Activated naive CD4-positive, alpha-beta T cell treated with anti-CD3 and anti-CD28 coated beads for 36 hours (primary cell): ENCODE measurements at places on chromosomes 2 and 18. TPM values are rescaled to one million over a fixed set of nuclear protein-coding genes. Genes with fewer than 3 reads are reported as not detected.

COPS9 gene
- 84.5 TPM for total RNA-seq

QPCT gene
- not detected for total RNA-seq

APOB gene
- total RNA-seq: not detected

VSNL1 gene
- total RNA-seq: not detected

C2orf92 gene
- total RNA-seq: 2.8 TPM

ASTL gene
- 2.5 TPM for total RNA-seq

IL37 gene
- not detected for total RNA-seq

INHA gene
- total RNA-seq: not detected

COL3A1 gene
- not detected for total RNA-seq

FRZB gene
- not detected for total RNA-seq

DNA sequence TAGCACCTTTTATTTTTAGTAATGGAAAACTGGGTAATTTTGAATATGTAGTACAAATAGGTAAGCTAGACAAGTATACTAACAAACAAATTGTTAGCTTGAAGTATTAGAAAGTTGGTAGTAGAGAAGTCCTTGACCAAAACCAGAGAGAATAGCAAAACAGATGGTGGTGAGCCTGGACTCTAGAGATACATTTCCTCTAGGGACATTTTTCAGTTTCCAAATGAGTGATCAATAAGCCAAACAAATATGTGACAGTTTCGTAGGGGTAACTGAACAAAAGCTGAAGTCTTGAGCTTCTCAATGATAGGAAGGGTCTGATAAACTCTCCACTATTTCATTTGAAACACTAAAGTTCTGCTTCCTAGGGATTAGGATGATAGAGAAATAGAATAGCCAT lies 692.0 kb upstream of the FAM98A start:
- no peak for DNase-seq
- no peaks in the 10 kb centered on the region for H3K27me3 ChIP-seq
- H3K27ac ChIP-seq: no peak overlapping the region
- H3K36me3 ChIP-seq: no peaks in the 10 kb centered on the region
- H3K4me1 ChIP-seq: no peaks in the 10 kb centered on the region

GRCh38 chr2:126722546-126722945 lies 66.6 kb downstream of the GYPC start:
- no peak overlapping the region for H3K4me3 ChIP-seq
- no peak overlapping the region for H3K27ac ChIP-seq
- H3K36me3 ChIP-seq: peaks cover 3% of the 10 kb centered on the region
- no peak for DNase-seq
- H3K4me1 ChIP-seq: no peaks in the 10 kb centered on the region

DNA sequence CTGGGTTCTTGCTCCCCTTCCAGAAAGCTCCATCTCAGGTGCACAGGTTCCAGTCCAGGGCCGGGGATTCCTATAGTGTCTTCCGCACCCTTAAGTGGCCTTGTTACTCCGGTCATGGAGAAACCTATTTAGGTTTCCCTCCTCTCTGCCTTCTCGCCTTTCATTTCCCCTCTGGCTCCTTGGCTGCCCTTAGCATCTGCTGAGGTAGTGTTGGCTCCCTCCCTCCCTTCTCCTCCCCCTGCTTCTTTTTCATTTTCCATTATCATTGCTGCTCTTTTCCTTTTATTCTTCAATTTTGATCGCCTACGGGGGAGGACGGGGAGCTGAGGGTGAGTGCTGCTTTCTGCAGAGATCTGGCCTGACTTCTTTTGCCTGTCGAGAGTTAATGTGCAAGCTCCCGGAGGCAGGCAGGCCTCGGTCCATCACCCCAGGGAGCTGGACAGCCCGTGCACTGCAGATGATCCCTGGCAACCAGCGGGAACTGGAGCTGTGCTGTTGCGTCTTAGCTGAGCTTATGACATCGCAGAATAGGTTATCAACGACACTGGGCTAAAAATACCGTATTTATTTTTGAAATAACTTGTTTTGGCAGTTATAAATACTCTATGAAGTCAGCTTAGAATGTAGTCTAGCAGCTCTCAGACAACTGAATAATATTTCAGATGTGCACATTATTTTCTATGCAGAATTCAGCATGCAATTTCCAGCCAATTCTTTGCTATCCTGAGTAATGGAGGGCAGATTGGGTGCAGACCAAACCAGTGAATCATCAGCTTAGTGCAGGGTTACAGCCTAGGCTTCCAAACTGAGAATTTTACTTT lies 141.9 kb downstream of the SLC4A3 start:
- H3K36me3 ChIP-seq: no peaks in the 10 kb centered on the region
- H3K4me3 ChIP-seq: no peak overlapping the region
- H3K4me1 ChIP-seq: no peaks in the 10 kb centered on the region
- DNase-seq: no peak

DNA sequence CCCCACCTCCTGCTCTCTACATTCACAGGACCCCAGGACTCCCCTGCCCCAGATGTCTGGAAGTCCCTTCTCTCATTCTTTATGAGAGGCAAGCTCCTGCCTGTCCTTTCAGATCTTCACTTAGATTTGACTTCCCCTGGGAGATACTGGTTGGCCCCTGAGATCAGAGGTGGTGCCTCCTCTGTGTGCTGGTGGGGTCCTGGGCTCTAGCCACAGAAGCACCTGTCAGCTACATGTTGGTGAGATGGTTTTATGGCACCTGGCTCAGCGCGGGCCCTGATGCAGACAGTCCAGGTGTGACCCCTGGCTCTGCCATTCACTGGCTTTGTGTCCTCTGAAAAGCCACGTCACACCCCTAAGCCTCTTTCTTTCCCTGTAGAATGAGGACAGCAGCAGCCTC lies 369.6 kb upstream of the ID2 start:
- DNase-seq: no peak
- H3K27ac ChIP-seq: no peak overlapping the region
- H3K4me3 ChIP-seq: no peak overlapping the region
- peaks cover 2% of the 10 kb centered on the region for H3K27me3 ChIP-seq
- peaks cover 20% of the 10 kb centered on the region for H3K4me1 ChIP-seq

- no peak overlapping the region for H3K27ac ChIP-seq
- H3K4me1 ChIP-seq: no peaks in the 10 kb centered on the region
- H3K27me3 ChIP-seq: no peaks in the 10 kb centered on the region
Measured at GRCh38 chr2:138389063-138389462, 112.5 kb upstream of the SPOPL start.

GRCh38 chr18:62522178-62522503 lies 684 bp upstream of the ZCCHC2 start:
- H3K27ac ChIP-seq: peak overlapping the region; percentile 74
- H3K27me3 ChIP-seq: no peaks in the 10 kb centered on the region
- peak overlapping the region; percentile 90 for H3K4me3 ChIP-seq
- DNase-seq: no peak

- H3K4me3 ChIP-seq: no peak overlapping the region
- H3K27ac ChIP-seq: no peak overlapping the region
- H3K27me3 ChIP-seq: no peaks in the 10 kb centered on the region
- no peak for DNase-seq
Measured at GRCh38 chr2:88658326-88658725, 31.1 kb upstream of the EIF2AK3 start.

DNA sequence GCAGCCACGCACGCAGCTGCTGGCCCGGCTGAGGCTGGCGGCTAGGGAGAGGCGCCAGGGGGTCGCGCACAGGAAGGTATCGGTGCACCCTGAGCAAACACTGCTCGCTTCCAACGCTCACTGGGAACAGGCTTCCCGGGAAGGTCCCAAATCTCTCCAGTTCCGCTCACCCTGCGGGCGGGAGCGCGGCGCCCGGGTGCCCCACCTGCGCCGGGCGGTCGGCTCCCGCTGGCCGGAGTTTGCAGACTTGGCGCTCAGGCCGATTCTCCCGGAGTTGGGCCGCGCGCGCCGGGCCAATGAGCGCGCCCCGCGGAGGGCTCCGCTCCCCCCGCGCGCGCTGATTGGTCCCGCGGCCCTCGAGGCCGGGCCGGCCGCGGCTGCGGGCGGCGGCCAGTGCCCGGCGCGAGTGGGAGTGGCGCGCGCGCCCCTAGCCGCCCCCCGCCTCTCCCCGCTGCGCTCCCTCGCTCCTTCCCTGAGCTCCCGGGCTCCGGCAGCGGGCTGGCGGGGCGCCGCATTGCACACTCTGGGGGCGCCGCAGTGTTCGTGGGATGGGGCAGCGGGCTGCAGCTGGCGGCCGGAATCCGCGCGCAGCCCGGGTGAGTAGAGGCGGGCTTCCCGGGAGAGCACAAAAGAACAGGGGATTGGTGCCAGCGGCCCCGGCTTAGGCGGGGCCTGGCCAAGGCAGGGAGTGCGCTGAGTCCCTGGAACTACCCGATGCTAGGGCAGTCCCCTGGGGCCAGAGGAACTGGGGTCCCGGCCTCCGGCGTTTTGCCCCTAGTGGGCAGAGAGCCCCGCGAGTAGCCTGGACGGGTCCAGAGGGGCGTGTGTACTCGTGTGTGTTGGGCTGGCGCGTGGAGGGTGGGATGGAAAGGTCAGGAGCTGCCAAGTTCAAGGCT lies at the start of gene LYPD6:
Gene LYPD6, plus strand, starts transcription at position 461 of the 896 bp plus-strand sequence. CDS start 107,122 bp downstream, outside the sequence.
- DNase-seq: no peak
- peaks cover 54% of the 10 kb centered on the region for H3K27me3 ChIP-seq
- peak within 1 kb of the TSS; percentile 4 for H3K4me3 ChIP-seq
- no peaks in the 10 kb centered on the region for H3K36me3 ChIP-seq

DNA sequence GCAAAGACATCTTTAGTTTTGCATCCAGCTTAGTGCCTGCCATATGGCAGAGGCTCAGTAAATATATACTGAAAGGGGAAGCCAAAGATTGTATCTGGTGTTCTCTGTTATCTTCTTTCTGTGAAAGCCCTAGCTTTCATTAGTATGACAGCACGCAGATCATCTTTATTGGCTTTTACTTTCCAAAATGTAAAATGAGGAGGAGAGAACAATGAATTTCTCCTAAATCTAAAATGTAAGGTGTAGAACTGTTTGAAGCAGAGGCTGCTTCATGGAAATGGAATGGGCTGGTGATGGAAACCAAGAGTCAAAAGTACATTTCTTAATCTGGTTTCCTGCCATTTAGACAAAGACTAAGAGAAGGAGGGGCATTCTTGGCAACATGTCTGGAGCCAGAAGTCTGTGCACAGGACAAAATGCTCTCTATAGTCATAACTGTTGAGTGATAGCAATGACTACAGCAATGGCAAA lies 1029.9 kb upstream of the PIK3C3 start:
- no peak overlapping the region for H3K27ac ChIP-seq
- no peak for DNase-seq
- H3K27me3 ChIP-seq: no peaks in the 10 kb centered on the region
- no peaks in the 10 kb centered on the region for H3K36me3 ChIP-seq
- no peaks in the 10 kb centered on the region for H3K4me1 ChIP-seq
- H3K4me3 ChIP-seq: no peak overlapping the region

DNA sequence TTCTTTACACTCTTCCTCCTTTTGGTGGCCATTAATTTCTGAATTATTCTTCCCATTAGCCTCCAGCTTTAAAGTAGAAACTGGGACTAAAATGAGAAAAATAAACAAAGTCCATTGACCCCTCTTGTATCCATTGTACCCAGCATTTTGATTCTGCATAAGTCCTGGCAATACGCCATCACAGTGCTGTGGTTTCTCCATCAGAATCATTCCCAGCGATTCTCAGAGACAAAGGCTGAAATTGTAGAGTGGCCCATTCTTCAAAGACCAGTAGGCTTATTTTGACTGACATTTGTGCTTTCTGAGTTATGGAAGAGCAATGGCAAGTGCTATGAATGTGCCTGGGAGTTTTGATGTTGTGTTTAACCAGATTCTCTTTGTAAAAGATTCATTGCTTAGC lies 199.3 kb upstream of the GALNT5 start:
- DNase-seq: no peak
- H3K36me3 ChIP-seq: no peaks in the 10 kb centered on the region
- no peaks in the 10 kb centered on the region for H3K4me1 ChIP-seq

- H3K4me3 ChIP-seq: no peak overlapping the region
- no peaks in the 10 kb centered on the region for H3K27me3 ChIP-seq
Measured at GRCh38 chr18:26768385-26768784, 97.1 kb downstream of the AQP4 start.

DNA sequence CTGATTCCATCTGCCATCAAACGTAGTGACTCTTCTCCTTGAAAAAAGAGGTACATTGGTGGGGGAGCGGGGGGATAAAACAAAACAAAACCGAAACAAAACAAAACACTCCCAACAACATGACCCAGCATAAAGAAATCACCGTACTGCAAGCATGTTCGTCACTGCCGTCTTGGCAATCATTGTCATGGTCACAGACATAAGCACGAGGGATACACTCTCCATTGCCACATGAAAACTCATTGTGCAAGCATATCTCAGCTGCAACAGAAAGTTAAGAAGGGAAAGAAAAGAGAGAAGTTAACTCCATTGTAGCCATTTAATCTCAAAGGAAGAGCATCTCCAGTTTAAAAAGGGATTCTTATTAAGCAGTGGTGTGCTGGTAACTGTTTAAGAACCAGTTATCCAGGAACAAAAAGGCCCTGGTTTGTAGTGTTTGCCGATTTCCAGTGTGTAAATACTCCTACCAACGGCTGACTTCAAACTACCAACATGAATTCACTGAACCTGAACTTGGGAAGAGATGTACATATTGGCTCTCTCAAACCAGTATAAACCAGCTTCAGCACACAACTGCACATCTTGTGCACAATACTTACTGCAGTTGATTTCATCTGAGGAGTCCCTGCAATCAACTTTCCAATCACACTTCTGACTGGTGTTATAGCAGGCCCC lies 68.2 kb downstream of the LRP2 start:
- H3K4me1 ChIP-seq: no peaks in the 10 kb centered on the region
- no peak for DNase-seq
- no peaks in the 10 kb centered on the region for H3K36me3 ChIP-seq
- no peak overlapping the region for H3K27ac ChIP-seq
- H3K27me3 ChIP-seq: peaks cover 20% of the 10 kb centered on the region

GRCh38 chr18:10557085-10557677 lies 31.4 kb downstream of the NAPG start:
- peaks cover 22% of the 10 kb centered on the region for H3K36me3 ChIP-seq
- no peak overlapping the region for H3K4me3 ChIP-seq
- H3K4me1 ChIP-seq: peaks cover 3% of the 10 kb centered on the region
- no peak overlapping the region for H3K27ac ChIP-seq
- no peaks in the 10 kb centered on the region for H3K27me3 ChIP-seq

GRCh38 chr2:218872645-218873358 lies 7.8 kb upstream of the WNT10A start:
- H3K4me1 ChIP-seq: peaks cover 21% of the 10 kb centered on the region
- DNase-seq: no peak
- no peak overlapping the region for H3K27ac ChIP-seq
- no peaks in the 10 kb centered on the region for H3K36me3 ChIP-seq
- H3K27me3 ChIP-seq: peaks cover 47% of the 10 kb centered on the region

- no peaks in the 10 kb centered on the region for H3K27me3 ChIP-seq
- H3K4me3 ChIP-seq: no peak overlapping the region
- H3K27ac ChIP-seq: no peak overlapping the region
- no peak for DNase-seq
- H3K4me1 ChIP-seq: no peaks in the 10 kb centered on the region
Measured at GRCh38 chr2:192827735-192828134, 633.0 kb upstream of the TMEFF2 start.

- peaks cover 24% of the 10 kb centered on the region for H3K4me1 ChIP-seq
- H3K4me3 ChIP-seq: peak overlapping the region; percentile 55
- peaks cover 2% of the 10 kb centered on the region for H3K27me3 ChIP-seq
- no peaks in the 10 kb centered on the region for H3K36me3 ChIP-seq
- peak; percentile 33 for DNase-seq
Measured at GRCh38 chr18:58578835-58579560, 49.9 kb downstream of the ALPK2 start.

GRCh38 chr18:9884532-9885140 lies 1.1 kb upstream of the TXNDC2 start:
- H3K4me1 ChIP-seq: no peaks in the 10 kb centered on the region
- H3K27me3 ChIP-seq: no peaks in the 10 kb centered on the region
- H3K4me3 ChIP-seq: no peak overlapping the region
- no peak overlapping the region for H3K27ac ChIP-seq

GRCh38 chr2:31979956-31980355 lies 30.9 kb downstream of the MEMO1 start:
- no peaks in the 10 kb centered on the region for H3K27me3 ChIP-seq
- peaks cover 31% of the 10 kb centered on the region for H3K4me1 ChIP-seq
- H3K27ac ChIP-seq: no peak overlapping the region
- H3K36me3 ChIP-seq: peaks cover 16% of the 10 kb centered on the region
- no peak overlapping the region for H3K4me3 ChIP-seq
